ENCODE measurements at places on chromosomes 13 and 19.

DNA sequence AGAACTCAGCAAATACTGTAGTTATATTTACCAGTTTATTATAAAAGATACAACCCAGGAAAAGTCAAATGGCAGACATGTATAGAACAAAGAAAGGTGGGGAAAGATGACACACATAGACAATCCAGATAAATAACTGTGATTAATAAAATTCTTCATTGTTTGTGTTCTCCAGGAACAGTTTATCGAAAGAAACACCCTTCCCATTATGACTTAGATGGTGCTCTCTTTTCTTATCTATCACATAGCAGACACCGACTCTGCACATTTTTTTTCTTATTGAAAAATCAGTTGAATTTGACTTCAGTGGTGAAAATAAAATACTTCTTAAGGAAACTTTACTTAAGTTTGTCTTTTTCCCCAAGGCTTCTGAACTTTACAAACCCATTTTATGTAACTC, 6.2 kb downstream of the ZNF708 start:
- no peak for DNase-seq

DNA sequence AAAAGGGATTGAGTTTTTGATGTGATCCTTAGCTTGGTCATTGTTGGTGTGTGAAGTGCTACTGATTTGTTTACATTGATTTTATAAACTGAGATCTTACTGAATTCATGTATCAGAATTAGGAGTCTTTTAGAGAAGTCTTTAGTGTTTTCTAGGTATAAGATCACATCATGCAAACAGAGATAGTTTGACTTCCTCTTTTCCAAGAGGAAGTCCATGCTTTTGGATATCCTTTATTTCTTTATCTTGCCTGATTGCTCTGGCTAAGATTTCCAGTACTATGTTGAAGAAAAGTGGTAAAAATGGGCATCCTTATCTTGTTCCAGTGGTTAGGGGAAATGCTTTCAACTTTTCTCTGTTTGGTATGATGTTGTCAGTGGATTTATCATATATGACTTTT, 561.2 kb upstream of the SLITRK1 start:
- DNase-seq = no peak

- DNase-seq = no peak
Measured at GRCh38 chr13:22561581-22561980, 619.2 kb upstream of the SGCG start.

- no peak for DNase-seq
Measured at GRCh38 chr13:27573265-27573664, 47.1 kb downstream of the LNX2 start.

DNA sequence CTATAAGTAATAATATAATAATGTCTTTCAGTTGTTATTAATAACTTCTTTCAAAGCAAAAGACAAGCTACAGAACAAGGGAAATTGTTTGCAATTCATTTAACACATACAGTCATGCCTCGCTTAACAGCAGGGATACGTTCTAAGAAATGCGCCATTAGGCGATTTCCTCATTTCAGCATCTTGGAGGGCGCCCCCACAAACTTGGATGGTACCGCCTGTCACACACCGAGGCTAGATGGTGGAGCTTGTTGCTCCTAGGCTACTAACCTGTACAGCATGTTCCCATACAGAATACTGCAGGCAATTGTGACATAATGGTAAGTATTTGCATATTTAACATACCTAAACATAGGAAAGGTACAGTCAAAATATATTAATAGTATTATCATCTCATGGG, 8.2 kb upstream of the ANKRD10 start:
- DNase-seq = no peak

DNA sequence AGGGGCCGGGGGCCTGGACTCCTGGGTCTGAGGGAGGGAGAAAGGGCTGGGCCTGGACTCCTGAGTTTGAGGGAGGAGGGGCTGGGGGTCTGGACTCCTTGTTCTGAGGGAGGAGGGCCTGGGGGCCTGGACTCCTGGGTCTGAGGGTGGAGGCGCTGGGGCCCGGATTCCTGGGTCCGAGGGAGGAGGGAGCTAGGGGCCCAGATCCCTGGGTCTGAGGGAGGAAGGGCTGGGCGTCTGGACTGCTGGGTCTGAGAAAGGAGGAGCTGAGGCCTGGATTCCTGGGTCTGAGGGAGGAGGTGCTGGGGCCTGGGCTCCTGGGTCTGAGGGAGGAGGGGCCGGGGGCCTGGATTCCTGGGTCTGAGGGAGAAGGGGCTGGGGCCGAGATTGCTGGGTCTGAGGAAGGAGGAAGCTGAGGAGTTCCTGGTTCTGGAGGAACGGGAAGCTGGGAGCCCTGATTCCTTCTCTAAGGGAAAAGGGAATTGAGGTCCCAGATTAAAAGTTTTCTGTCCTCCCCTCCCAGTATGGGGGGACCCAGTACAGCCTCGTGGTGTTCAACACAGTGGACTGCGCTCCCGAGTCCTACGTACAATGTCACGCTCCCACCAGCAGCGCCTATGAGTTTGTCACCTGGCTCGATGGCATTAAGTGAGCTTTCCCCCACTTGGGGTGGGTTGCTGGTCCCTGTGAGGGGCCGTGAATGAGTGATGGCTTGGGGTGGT, 721 bp downstream of the MED25 start:
- no peak for DNase-seq

- no peak for DNase-seq
Measured at GRCh38 chr13:44792096-44792495, 197.2 kb downstream of the NUFIP1 start.

GRCh38 chr19:45231891-45232290, 13.3 kb downstream of the EXOC3L2 start:
- no peak for DNase-seq

DNA sequence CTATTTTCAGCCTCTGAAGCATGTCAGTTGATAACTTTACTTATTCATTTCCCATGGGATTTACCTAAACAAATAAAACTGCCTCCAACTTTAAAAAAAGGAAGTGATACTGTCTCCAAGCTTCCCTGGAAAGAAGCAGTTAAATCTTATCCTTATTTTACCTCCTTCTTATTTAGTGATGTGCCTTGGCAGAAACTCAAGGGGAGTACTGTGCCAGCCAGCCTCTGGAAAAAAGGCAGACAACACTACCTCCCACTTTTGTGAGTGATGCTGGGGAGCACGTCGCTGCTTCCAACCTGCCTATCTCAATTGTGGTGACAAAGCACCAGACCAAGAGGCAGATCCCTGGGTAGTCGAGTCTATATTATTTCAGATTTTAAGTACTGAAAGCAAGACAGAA, 765.6 kb downstream of the DIAPH3 start:
- no peak for DNase-seq

DNA sequence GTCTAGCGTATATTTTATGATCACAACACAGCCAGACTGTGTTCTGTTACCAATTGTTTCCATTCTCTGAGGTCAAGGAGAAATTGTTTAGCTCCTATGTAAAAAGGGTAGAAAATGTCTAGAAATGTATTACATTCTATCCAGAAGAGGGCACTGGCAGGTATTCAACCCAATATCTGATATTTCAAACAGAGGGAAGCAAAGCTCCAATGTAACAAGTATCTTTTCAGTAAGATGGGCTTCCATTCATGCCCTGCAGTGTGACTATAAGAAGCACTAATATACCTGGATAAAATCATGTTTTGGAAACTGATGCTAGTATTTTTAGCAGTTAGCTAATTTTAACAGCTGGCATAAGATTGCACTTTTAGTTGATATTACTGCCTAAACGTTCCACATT, 312.7 kb downstream of the FGF14 start:
- no peak for DNase-seq

All from activated CD4-positive, alpha-beta T cell treated with anti-CD3 and anti-CD28 coated beads, Interleukin-2, amount 10 ng/mL, durations not matched to agents 7 days and 5 days (primary cell).